ENCODE measurements at places on chromosomes 12 and 14.
A peak's percentile ranks its signal among the peaks of the same experiment; 100 is the strongest.

GRCh38 chr12:116398193-116398592, 120.7 kb upstream of the MED13L start:
- no peak for DNase-seq

GRCh38 chr12:67318786-67319185, 49.6 kb downstream of the CAND1 start:
- no peak for DNase-seq

- DNase-seq, result no peak
These were observed 36.5 kb downstream of the FBXO33 start for GRCh38 chr14:39395555-39396254.

DNA sequence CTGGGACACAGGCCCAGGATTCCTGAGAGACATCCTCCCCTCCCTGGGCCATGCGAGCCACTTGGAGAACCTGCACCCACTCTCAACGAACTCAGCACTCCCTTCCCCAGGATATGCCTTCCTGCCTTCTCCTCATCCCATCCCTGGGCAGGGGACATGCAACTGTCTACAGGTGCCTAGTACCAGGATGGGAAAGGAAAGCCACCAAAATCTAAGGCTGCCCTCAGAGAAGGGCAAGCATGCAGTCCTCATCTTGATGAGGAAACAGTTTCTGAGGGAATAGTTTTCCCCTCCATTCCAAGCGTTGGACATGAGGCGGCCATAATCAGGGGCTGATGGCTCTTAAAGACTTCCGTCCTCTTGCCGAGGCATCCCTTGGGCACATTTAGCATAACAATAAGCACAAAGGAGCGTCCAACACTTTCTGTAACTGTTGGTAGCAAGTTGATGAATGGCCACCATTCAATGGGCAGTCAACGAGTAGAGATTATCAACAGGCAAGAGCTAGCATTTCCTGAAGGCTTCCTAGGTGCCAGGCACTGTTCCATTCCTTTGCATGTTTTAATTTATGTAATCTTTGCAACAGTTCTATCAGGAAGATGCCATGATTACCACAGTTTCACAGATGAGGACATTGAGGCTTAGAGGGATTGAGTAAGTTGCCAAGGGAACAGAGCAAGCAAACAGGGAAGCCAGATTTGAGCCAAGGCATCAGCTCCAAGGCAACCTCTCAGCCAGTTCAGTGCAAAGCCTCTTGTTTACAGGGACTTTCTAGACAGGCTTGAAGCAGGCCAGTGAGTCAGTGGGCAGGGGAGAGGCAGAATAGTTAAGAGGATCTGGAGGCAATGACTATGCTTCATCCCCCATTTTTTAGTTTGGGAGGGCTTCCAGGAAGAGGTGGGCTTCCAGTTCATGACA, 105.1 kb downstream of the SINHCAF start:
- DNase-seq, result peak; percentile 54

- DNase-seq, result no peak
These were observed 8.1 kb downstream of the FAM181A start for GRCh38 chr14:93935213-93935612.

DNA sequence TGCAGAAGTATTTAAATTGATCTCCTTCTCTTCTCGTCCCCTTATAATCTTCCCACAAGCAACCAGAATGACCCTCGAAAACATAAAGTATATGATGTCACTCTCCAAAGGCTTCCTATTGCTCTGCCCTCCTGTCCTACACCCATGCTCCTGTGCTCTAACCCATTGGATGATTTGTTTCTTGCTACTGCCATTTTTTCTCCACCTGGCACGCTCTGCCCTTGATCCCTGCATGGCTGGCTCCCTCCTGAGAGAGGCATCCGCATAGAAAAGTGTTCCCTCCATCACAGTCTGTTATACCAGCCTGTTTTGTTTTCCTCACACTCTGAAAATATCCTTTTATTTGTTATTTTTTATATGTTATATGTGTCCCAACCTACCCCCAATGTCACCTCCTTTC, 19.8 kb downstream of the MYRFL start:
- no peak for DNase-seq

GRCh38 chr12:27338473-27338872, 5.8 kb downstream of the BMAL2 start:
- DNase-seq, result no peak

- DNase-seq, result no peak
These were observed 27.8 kb upstream of the DLK1 start for GRCh38 chr14:100698666-100699448.

GRCh38 chr14:75979648-75980565, 1.9 kb downstream of the TGFB3 start:
- DNase-seq, result no peak

DNA sequence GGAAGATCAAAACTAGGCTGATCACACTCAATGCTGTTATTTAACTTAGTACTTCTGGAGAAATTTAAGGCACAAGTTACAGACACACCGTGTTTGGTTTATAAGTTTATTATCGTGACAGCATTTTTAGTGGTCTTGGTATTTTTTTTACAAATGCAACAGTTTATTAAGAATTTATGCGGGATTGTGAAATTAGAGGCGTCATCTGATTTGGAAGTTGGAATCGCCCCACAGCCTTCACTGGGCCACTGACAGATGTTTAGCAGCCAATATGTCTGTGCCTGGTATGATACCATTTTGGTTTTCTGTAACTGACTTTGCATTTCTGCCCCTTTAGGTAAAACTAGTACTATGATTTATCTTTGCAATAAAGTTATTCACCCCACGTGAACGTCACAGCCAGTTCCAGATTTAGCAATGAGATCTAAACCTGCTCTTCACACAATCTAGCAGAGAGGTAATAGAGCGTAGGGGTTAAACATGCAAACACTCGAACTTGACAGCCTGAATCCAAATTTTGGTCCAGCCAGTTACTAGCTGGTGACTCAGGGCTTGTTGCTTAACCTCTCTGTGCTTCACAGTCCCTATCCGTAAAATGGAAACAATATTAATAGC, 73.2 kb upstream of the SSTR1 start:
- DNase-seq, result no peak

- no peak for DNase-seq
These were observed 23.7 kb downstream of the HEBP1 start for GRCh38 chr12:12976366-12976765.

- no peak for DNase-seq
These were observed 84.7 kb downstream of the TTC7B start for GRCh38 chr14:90731487-90731886.

- no peak for DNase-seq
These were observed 28.7 kb downstream of the NKX2-8 start for GRCh38 chr14:36553656-36554260.

DNA sequence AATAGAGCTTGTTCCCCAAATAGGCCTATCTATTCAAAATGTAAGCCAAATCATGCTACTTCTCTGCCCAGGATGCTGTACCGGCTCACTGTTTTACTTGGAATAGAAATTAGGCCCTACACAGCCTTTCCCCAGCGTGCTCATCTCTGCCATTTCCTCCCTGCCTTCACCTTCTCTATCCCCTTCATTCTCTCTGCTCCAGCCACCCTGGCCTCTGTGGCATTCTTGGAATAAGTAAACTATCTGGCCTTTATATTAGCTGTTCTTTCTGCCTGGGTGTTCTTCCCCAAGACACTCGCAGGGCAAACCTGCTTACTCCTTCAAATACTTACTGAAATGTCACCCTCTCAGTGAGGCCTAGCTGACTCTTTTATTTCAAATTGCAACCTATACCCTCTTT, 30.9 kb upstream of the DYRK2 start:
- DNase-seq, result no peak

DNA sequence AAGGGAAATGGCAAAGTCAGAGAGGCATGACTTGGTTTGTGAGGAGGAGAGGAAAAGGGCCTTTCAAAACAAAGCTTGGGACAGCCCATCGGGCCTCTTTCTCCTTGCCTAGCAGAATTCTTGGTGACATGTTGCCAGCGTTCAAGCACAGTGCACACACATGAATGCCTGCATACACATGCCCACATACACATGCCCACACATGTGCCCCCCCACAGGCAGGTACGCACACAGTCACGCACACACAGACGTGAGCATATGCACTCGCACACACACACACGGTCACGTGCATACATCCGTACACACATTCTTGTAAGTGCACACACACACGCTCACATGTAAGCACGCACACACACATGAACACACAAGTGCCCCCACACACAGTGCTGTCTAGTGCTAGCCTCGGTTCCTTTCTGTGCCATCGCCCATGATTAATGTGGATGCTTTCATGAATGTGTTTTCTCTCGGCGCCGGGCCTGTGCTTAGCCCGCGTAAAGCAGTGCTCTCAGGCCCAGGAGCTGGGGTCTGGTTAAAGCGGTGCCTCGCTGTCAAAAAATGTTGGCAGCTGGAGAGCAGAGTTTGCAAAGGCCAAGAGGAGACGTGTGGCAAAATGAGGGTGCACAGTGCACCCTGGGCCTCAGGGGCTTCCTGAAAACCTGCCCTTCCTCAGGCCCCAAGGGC, 328.8 kb upstream of the DIO3 start:
- no peak for DNase-seq

DNA sequence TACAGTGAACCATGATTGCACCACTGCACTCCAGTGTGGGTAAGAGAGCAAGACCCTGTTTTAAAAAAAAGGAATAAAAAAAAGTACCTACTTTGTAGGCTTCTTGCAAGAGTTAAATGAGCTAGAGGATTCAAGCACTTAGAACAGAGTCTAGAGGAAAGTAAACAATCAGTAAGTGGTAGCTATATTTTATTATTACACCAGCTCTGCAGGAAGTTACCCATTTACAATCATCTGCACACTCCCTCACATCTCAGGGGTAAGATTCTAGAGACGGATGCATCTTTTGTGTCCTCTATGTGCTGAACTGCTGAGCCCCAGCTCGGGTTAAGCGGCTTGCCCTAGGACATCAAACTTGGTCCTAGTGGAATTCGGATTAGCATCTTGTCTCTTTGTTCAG, 67.3 kb downstream of the KCNK10 start:
- DNase-seq, result no peak

DNA sequence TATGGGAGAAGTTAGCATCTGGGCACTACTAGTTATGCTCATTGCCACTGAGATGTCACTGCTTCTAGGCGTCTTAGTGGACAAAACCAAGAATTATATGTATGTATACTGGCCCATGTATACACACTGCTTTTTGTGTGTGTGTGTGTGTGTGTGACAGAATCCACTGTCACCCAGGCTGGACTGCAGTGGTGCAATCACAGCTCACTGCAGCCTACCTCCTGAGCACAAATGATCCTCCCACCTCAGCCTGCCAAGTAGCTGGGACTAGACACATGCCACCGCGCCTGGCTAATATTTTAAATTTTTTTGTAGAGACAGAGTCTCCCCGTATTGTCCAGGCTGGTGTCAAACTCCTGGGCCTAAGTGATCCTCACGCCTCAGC, 25.2 kb downstream of the LIMA1 start:
- DNase-seq, result no peak

DNA sequence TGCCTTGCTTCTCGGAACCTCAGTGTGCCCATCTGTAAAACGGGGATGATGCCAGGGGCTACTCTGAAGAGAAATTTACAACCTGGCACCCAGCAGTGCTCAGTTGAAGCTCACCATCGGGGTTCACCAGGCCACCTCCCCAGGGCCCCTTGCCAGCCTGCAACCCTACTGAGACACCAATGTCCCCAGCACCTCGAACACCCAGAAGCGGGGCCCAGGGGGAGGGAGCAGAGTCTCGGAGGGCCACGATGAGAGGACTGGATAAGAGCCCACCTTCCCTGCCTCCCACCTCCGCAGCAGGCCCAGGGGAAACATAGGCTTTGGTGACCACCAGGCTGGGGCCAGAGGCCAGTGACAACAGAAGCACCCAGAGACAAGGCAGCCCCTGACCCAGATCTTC, 22.4 kb downstream of the NCOR2 start:
- no peak for DNase-seq

DNA sequence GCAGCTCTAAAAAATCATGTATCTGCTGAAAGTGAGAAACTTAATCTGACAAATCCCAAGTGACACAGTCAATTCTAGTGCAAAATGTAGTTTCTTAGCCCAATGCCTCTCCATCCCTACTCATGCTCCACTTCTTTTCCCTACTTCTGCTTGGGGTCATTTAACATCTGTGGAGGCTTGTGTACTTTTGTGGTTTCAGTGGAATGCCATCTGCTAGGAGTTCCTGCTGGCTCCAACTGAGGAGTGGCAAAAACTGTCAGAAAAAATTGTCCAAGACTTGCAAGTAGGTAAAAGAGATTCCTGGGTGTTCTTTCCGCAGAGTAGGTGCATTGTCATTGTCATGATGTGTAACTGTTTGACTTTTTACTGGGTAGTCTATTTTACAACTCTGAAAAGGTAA, 12.5 kb upstream of the AVPR1A start:
- DNase-seq, result no peak

DNA sequence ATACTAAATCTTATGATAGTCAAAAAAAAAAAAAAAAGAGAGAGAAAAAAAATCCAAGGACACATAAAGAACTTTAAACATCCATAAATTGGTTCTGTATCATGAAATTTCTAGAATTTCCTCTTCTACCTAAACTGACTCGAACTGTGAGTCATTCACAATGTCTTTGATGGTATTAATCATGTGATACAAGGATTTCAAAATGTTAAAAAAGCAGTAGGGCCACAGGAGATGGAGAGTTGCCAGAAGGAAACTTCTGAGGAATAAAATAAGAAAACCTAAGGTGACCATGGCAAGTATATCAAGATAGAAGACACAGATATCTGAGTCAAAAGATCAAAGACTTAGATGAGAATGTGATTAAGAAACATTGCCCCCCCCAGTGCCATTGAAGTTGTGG, 1320.9 kb upstream of the FLRT2 start:
- no peak for DNase-seq

- DNase-seq, result no peak
These were observed 29.8 kb upstream of the DLGAP5 start for GRCh38 chr14:55221186-55221585.

DNA sequence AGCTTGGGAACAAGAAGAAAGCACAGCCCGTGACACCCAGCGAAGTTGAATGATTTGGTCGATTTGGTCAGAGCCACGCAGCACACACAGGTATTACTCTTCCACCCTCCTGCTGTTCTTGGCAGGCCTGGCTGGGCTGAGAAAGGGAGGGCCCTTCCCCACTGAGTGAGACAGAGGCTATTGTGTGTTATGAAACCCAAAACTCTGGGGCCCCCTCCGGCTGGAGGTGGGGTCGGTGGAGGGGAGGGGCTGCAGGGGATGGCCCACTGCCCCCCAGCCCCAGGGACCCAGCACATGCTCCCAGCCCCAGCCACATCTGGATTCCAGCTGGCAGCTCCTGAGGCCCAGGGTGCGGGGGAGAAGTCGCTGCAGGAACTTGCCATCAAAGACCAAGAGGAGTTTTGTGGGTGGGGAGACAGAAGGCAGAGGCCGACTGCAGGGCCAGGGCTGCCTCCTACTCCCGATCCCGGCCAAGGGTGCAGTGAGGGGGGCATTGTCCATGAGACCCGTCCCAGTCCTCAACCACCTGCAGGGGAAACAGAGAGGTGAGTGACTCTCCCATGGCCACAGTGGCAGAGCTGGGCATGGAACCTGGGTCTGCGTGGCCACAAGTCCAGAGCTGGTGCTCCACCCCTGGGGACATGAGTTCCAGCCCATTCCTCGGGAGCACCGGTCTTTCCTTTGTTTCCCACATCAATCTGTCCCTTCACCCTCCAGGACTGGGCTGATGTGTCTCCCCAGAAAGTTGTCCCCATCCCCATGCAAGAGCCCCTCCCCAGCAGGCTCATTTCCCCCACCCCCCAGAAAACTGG, 8.7 kb downstream of the TMEM119 start:
- no peak for DNase-seq
